HFF-Myc (cell line): ENCODE measurements at places on chromosomes 2 and 18.

- DNase-seq = no peak
Observed at GRCh38 chr2:64525317-64525613, 1.1 kb downstream of the AFTPH start.

DNA sequence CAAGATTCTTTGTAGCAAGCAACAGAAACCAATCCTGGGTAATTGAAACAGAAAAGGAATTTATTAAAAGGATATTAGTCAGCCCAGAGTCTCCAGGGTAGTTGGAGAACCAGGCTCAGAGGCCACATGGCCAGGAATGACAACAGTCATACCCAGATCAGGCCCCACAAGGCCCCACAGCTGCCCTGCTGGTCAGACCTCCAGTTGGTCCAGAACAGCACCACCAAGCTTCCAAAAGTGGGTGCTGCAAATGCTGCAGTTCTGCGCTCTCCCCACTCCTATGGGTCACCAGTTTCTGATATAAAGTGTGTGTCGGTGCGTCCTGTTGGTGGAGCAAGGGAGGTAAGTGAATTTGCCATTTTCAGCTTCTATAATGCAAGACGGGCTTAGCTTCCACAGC, 29.9 kb downstream of the KLHL29 start:
- no peak for DNase-seq

DNA sequence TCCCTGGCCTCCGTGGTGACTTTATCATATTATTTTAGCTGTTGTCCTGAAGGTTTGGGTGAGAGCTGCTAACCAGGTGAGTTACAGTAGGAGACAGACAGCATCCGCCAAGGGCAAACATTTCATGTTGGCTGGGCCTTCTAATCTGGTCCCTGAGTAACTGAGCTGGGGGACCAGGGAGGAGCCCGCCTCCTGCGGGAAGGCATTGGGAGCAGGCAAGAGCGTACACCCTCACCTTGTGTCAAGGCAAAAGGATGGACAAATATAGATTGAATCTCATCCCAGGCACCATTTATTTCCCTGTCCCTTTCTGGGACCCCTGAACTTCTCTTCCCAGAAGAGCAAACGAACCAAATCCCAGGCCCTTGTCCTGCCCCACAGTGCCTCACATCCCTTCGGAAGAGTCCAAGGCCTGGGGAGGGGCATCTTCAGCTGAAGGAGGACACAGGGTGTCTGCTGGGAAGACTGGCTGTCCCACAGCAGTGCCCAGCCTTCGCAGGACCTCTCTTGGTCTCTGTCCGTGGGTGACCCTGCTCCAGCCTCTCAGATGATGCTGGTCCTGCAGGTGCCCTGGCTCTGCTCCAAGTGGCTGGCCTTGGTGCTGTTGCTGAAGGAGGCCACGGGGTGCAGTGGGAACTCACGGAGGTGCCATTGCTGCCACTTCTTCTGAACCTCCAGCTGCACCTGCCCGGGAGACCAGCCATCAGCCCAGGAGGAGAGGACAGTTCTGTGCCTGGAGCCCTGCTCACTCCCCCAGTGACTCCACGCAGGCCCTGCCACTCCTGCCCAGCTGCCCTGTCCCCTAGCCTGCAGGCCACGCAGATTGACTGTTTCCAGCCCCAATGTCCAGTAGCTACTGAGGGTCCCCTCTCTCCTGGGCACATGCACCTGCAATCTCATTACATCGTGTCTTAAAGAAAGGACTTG, 8.2 kb downstream of the TMEM37 start:
- DNase-seq = no peak

DNA sequence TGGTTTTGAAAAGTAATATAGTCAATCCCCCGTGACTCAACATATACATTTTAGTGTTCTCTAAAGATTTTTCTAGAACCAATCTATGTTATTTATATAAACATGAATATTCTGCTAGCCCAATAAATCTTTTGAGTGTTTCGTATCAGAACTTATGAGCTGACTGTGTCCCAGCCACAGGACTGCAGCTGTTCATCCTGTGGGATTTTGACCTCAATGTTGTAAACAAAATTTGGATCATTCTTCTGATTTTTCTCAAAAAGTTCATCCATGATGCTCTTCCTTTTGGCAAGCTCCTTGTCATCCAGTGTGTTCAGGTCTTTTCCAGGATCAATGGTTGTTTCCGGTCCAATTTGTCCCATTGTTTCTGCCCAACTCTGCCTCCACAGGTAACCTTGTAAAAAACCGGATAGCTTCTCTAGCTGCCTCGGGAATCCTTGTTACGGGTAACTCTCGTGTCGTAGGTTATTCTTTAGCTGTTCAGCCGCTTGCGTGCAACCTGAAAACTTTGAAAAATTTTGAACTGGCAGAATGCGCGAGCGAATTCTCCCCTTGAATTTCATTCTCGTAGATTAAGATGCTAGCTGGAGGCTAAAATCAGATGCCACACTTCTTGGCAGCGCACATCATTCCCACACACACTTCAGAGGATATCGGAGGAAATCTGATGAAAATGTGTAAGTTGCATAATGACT, 195.2 kb downstream of the SH3BP4 start:
- no peak for DNase-seq

- DNase-seq = no peak
Observed at GRCh38 chr2:112020561-112020960, 34.5 kb upstream of the TMEM87B start.

- DNase-seq = no peak
Observed at GRCh38 chr2:55518841-55519165, 715 bp upstream of the CFAP36 start.

DNA sequence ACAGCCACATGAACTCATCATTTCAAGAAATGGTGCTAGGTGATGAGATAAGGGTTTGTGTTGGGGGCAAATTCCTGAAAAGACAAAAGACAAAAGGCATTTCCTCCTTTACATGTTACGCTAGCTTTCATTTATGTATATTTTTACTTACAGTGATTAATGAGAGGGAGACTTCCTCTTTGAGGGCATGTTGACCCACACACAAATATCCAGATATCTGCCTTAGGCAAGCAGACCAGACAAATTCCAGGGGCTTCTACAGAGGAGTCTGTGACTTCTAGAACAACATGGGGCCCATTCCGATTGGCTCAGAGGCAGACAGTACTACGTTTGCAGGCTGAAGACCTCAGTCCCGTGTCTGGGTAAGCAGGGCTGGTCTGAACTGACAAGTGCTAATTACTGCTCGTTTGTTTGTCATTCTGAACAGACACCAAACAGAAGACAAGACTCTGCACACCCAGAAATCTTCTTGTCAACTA, 74.8 kb upstream of the ST6GAL2 start:
- no peak for DNase-seq
